ENCODE measurements at places on chromosomes 3 and 15. TPM values are rescaled to one million over a fixed set of nuclear protein-coding genes. Genes with fewer than 3 reads are reported as not detected.

Gene CCNDBP1
- 77.0 TPM for total RNA-seq

Gene GOLIM4
- 51.4 TPM for total RNA-seq

Gene FOXL2
- 0.13 TPM for total RNA-seq

Gene PDZRN3
- 0.07 TPM for total RNA-seq

Gene TIMP4
- total RNA-seq = not detected

Gene NLGN1
- total RNA-seq = 52.5 TPM

Gene CP
- total RNA-seq = under 0.01 TPM

Gene KCNH8
- under 0.01 TPM for total RNA-seq

Gene STAC
- total RNA-seq = not detected

Gene ZIC1
- not detected for total RNA-seq

Gene CCDC54
- not detected for total RNA-seq

Gene ROPN1
- not detected for total RNA-seq

Gene CILP
- total RNA-seq = not detected

Gene PPM1M
- 12.0 TPM for total RNA-seq

Gene IFT80
- total RNA-seq = 42.2 TPM

Gene POLQ
- total RNA-seq = 15.7 TPM

Gene CRYBG3
- total RNA-seq = 35.6 TPM

Gene LRTM1
- total RNA-seq = not detected

Gene ITIH1
- total RNA-seq = not detected

Gene MDFIC2
- total RNA-seq = not detected

Gene FANCI
- total RNA-seq = 82.3 TPM

Gene PIK3CA
- 42.7 TPM for total RNA-seq

Gene LYSMD2
- 13.0 TPM for total RNA-seq

Gene SCN11A
- total RNA-seq = 0.27 TPM

Gene FSIP1
- total RNA-seq = 0.50 TPM

Gene SLC28A2
- total RNA-seq = not detected

Gene GPR15
- total RNA-seq = not detected

Gene PTH1R
- not detected for total RNA-seq

Gene CCR9
- not detected for total RNA-seq

Gene GSK3B
- 89.2 TPM for total RNA-seq

Gene ERICH6
- total RNA-seq = not detected

Gene VILL
- total RNA-seq = 5.3 TPM

Gene RTP3
- total RNA-seq = not detected

Gene GOLGA8J
- not detected for total RNA-seq

Gene EAF1
- 35.6 TPM for total RNA-seq

Gene WHAMM
- total RNA-seq = 6.4 TPM

Gene THSD4
- 19.3 TPM for total RNA-seq

Gene TXNRD3
- total RNA-seq = 9.8 TPM

Gene GOLGA6A
- not detected for total RNA-seq

Gene AMIGO3
- total RNA-seq = 0.14 TPM

Gene CAMP
- total RNA-seq = not detected

Gene CELSR3
- 0.29 TPM for total RNA-seq

Gene ETV5
- total RNA-seq = 63.2 TPM

Gene ANKUB1
- not detected for total RNA-seq

Measured in thoracic aorta endothelial cell (primary cell).